ENCODE measurements at places on chromosomes 12 and 14.
A peak's percentile ranks its signal among the peaks of the same experiment; 100 is the strongest.

DNA sequence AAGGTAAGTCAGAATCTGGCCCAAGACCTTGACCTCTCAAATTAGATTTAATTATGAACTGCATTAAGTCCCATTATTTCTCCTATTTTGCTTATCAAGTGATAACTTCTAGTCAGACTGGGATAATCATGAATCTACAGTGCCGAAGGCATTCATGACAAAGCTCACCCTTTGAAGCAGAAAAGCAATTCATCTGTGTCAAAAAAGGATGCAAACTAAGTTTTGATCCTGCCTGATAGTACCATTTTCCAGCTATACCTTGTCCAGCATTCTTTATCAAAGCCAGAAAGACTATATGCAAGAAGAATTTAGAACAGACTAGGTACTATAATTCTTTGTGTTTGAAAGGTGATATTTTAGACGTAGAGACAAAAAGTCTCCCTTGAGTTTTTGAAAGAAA is 268.1 kb downstream of the FBXL14 start:
- DNase-seq, result no peak

DNA sequence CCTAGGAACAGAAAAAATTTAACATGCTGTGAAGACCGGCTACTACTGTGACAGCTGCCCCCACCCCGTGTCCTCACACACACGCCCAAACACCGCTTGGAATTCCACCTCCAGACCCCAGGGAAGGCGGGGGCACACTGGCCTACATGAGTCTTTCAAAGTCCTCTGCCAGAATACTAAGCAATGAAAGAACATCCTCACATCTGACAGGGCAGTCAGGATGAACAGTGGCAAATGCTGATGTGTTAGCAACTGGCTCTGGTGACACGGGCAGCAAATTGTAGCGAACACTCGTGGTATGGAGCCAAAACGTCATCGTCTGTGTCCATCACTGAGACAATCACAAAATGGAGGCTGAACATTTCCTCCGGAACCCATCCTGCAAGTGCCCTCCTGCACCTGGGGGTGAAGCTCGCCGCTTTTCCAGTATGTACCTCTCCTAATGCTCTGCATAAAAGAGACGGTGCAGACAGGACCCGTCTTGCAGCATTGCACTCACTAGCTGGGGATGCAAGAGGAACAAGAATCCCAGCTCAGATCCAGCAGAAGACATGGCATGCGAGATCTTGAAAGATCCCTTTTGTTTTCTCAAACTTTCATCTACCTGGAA is 94.8 kb downstream of the BCL11B start:
- DNase-seq, result no peak

GRCh38 chr14:92458136-92459029 is 55.2 kb upstream of the RIN3 start:
- DNase-seq, result no peak

GRCh38 chr14:99541211-99541610 is 60.0 kb downstream of the CCNK start:
- no peak for DNase-seq

GRCh38 chr14:50666772-50667683 is 1.1 kb downstream of the SAV1 start:
- DNase-seq, result no peak

DNA sequence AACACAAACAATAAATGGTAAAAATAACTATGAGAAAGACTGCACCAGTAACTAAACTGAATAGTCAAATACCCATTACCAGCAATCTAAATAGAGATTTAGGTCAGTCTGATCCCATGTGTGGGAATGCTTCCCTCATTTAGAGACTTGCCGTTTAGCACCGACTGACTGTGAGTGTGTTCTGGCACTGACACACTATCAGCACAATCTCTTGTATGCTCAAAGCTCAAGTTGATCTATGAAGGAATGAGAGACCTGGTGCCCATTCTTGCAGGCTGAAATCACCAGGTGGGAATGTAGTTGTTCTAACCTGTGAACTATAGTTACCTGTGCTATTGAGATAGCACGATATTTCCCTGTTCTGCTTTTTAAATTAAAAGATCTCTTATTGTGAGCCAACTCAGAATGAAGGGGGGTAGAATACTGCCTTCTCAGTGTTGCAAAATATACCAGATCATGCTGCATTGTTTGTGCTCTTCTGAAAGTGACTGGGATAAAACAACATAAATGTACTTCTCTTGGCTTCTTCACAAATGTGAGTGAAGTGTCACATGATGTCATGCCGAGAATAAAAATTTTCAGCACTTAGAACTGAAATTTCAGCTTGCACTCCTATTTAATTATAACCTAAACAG is 99.6 kb downstream of the LIN7A start:
- no peak for DNase-seq

- DNase-seq, result no peak
These were observed 20.9 kb upstream of the CALM1 start for GRCh38 chr14:90375934-90376333.

GRCh38 chr14:23376482-23377197 is at the start of gene CMTM5:
Gene CMTM5, plus strand, starts transcription at chr14:23377046. Its CDS starts 206 bp downstream, at chr14:23377252.
- DNase-seq, result no peak

- DNase-seq, result no peak
These were observed 16.4 kb downstream of the PHETA1 start for GRCh38 chr12:111352296-111352993.

- no peak for DNase-seq
These were observed 2.4 kb upstream of the SIX6 start for GRCh38 chr14:60506462-60506984.

- peak; percentile 58 for DNase-seq
These were observed 24.1 kb upstream of the BCDIN3D start for GRCh38 chr12:49866859-49867569.

DNA sequence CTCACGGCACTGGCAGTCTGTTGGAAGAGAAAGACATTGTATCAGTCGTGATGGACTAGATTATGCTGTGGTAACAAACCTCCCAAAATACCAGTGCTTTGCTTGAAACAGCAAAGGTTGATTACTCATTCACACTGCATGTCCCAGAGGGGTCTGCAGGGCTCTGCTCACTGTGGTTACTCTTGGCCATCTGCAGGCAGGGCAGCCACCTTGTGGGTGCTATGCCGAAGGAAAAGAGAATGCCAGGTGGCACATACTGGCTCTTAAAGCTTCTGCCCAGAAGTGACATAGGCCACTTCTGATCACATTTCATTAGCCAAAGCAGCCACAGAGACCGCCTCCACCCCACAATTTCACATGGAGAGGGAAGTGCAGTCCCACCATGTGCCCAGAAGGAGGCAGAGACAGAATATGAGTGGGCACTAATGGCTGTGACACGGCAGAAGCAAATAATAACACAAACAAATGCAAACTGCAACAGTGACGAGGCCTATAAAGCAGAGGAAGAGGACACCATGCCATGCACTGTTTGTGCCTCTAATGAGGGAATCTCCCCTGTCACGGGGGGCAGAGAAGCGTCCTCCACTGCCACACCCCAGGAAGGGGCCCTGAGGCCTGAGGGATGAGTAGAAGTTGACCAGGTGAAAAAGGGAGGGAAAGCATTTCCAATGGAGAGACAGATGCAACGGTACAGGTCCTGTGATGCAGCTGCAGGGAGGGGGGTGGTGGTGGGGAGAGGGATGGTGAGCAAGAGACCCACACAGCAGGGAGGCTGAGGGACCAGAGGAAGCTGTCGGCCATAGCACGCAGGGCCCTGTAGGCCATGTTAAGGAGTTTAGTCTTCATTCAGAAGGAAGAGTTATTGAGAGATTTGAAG is 51.7 kb upstream of the KICS2 start:
- DNase-seq, result no peak

GRCh38 chr14:89269404-89269803 is 147.6 kb downstream of the FOXN3 start:
- no peak for DNase-seq

DNA sequence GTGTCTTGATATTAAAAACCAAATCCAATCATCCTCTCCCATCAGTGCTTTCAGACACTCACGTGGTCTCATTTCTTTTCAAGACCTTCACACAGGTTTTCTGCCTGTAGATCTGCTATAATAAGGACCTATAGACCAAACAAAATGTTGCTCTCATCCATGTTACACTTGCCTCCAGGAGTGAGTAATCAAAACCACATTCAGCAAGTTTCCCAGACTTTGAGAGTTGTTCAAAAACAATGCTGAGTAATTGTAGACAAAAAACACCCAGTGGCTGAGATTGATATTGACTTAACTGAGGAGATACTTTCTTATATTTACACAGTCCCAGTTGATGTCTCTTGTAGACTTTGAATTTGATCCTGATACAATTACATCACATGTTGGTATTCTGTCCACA is 383.1 kb downstream of the TMEM132D start:
- DNase-seq, result no peak
